Lung microvascular endothelial cell (primary cell): ENCODE measurements at places on chromosomes 12 and 14.

DNA sequence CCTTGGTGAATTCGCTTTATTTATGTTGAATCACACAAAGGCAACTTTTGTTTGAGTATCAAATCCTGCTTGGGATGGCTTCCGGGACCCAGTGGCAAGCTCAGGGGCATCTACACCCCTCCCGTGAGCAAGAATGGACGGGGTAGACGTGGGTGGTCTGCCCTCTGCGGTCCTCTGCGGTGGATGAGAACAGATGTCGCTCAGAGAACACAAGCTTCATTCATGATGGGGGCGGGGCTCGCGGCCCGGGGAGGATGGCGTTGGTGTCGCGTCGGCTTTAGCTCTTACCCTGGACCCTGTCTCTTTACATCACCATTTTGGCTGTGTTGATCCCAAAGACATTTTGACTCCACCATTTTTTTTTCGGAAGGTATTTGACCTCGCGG, 158.5 kb upstream of the RTL1 start:
- DNase-seq: no peak

DNA sequence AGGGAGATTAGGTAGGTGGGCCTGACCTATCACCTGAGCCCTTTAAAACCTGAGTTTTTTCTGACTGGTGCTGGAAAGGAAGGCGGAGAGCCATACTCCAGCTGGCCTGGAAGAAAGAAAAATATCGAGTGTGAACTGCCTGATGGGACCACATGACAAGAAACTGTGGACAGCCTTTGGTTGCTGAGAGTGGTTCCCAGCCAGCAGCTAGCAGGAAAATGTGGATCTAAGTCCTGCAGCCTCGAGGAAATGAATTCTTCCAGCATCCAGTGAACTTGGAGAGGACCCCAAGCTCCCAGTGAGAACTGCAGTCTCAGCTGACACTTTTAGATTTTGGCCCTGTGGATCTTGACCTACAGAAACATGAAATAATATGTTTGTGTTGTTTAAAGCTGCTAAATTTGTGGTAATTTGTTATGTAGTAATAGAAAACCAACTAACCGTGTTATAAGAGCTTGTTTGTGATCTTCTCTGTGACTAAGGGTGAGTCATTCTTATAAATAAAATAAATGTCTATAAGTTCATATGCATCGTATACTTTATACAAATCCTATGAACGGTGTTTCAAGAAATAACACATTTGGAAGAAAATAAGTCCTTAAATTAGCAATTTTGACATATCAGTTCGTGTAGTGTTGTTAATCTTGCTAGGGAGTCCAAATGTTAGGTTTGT, 359.6 kb downstream of the BMP4 start:
- DNase-seq: no peak

DNA sequence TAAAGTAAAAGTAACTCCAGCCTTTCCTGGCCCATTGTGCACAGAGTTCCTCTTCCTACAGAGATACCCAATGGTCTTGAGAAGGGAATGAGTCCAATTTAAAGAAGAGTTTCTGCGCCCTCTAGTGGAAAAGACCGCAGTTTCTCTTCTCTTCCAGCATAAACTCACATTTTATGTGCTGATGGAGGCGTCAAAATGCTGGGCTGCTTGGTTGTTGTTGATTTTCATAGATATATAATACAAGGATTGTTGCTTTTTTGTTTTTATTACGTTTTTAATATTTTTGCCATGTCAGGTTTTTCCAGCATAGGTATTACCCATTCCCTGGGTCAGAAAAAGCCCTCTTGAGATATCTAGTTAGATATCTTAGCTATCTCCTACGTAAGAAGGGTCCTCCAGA, 356.9 kb upstream of the STXBP6 start:
- peak; percentile 62 for DNase-seq

DNA sequence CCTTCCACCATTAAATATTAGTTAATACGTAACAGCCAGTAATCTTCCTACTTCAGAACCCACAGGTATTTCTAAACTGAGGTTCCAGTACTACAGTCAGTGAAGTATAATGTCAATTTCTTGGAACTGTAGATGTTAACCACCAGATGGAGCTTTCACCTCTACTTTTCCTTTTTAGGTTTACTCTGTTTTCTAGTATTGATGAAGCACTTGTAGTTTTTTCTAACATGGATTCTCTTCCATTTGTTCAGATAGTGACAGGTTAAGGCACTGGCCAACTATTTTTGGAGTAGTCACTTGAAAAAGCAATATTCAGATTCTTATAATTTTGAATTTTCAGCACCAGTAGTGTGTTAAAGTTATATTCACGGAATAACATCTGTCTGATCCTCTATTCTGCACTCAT, 4.6 kb upstream of the SEC23A start:
- peak; percentile 67 for DNase-seq

GRCh38 chr12:49909826-49910225, 6.1 kb upstream of the FAIM2 start:
- peak; percentile 24 for DNase-seq

DNA sequence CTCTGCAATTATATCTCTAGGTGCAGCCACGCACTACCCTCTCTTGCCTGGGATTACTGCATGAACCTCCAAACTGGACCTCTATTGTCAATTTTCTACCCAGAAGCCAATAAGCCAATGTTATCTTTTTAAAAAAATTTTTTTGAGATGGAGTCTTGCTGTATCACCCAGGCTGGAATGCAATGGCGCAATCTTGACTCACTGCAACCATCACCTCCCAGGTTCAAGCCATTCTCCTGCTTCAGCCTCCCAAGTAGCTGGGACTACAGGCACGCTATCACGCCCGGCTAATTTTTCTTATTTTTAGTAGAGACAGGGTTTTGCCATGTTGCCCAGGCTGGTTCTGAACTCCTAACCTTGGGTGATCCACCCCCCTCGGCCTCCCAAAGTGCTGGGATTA, 11.2 kb upstream of the PXN start:
- no peak for DNase-seq

DNA sequence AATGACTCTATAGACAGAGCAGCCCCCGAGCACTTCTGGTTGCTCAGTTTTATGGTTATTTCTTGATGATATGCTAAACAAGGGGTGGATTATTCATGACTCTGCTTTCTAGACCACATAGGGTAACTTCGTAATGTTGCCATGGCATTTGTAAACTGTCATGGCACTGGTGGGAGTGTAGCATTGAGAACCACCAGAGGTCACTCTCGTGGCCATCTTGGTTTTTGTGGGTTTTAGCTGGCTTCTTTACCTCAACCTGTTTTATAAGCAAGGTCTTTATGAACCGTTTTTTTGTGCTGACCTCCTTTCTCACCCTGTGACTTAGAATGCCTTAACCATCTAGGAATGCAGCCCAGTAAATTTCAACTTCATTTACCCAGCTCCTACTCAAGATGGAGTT, 1036.2 kb upstream of the FLRT2 start:
- no peak for DNase-seq

GRCh38 chr14:65850429-65851135, 438.1 kb downstream of the FUT8 start:
- DNase-seq: peak; percentile 46

DNA sequence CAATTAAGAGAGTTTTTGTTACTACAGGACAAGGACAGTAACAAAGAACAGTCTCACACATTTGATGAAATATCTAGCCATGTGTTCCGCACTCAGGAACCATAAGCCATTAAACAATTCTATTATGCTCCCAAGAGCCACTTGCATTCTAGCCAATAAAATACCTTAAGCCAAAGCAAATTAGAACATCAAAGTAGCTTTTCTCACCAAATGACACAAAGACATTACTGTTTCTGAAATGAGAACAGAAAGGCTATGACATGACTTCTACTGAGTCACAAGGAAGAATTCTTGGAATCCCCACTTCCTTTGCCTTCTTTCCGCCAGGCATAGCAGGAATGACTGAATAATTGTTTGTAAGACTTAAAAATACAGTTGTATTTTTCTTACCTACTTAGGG, 445.8 kb downstream of the ATP23 start:
- peak; percentile 67 for DNase-seq

DNA sequence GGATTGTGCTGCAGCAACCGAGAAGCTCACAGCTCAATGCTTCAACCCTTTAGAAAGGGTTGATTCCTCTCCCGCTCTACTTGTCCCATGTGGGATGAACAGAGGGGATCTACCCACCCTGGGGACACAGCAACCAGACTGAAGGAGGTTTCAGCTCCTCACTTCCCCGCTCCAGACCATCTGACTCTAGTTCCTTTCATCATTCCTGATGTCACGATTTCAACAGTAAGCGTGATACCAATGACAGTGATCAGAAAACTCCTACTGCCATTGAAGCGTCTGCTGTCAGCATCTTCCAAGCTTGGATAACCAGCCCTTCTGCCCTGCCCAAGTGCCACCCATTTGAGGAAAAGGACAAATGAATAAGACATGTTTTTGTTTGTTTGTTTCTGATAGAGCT, 14.3 kb downstream of the SERPINA1 start:
- no peak for DNase-seq

DNA sequence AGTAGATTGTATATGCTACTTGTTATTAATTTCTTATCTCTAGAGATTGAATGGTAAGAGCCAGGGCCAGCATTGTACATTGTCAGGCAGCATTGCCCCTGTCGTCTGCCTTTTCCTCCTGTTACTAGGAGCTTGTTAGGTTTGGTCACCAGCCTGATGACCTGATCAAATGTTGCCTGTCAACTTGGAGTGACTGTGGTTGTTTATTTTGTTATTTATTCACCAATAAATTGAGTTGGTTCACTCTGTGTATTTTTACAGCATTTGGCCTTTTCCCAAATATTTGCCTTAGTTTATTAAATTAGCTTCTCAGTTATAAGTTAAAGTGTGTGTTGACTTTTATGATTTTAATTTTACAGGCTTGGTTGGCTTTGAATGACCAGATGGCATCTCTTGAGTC, 88.4 kb downstream of the PRKCH start:
- no peak for DNase-seq

- no peak for DNase-seq
These were observed 63.9 kb downstream of the ANKRD9 start for GRCh38 chr14:102445641-102446040.

- peak; percentile 68 for DNase-seq
These were observed 25.7 kb downstream of the METTL25 start for GRCh38 chr12:82383930-82384552.

- DNase-seq: no peak
These were observed 898.9 kb upstream of the SEL1L start for GRCh38 chr14:82432301-82433105.

DNA sequence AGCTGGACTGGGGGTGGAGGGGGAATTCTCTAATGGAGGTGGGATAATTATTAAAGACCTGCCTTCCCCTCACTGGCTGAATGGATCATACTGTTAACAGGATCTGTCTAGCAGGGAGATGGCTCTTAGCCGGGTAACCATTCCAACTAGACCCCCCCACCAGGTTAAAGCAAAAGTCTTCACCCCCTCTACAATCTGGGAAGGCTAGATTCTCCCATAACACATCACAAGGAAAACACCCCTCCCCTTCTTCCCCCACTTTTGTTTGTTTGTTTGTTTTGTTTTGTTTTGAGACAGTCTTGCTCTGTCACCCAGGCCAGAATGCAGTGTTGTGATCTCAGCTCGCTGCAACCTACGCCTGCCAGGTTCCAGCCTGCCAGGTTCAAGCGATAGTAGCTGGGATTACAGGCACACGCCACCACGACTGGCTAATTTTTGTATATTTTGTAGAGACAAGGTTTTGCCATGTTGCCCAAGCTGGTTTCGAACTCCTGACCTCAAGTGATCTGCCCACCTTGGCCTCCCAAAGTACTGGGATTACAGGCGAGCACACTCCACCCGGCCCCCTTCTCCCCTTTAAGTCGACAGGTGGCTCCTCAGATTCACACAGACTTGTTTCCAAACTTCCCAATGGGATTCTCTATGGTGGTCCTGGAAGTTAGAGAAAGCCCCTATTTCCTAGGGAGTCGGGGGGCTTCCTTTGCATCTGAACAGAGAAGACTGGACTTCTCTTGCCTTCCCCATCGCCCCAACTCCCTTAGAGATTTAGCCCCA, 3.5 kb upstream of the BAZ2A start:
- no peak for DNase-seq

GRCh38 chr14:103862393-103862782, 15.0 kb upstream of the PPP1R13B start:
- no peak for DNase-seq

GRCh38 chr14:32469388-32470160, 140.5 kb downstream of the AKAP6 start:
- peak; percentile 65 for DNase-seq

- DNase-seq: no peak
These were observed 452.8 kb downstream of the AACS start for GRCh38 chr12:125518074-125518473.

GRCh38 chr12:108753976-108754375, 22.7 kb upstream of the CORO1C start:
- DNase-seq: no peak

DNA sequence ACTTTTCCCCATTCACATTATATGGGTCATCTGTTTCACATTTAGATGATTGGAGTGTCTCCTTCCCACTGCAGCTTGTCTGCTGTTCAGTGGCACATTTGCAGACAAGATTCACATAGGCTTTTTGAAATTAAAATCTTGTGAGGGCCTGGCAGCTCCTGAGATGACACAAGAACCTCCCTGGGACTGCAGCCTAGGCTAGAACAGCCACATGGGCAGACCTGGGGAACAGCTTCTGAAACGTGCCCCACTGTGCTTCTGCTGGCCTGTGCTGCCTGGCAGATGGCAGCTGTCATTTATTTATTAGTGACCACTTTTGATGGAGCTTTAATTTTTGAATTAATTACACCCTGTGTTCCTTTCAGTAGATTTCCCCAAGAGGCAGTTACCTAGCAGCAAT, 137.4 kb downstream of the GRIP1 start:
- DNase-seq: no peak

- no peak for DNase-seq
These were observed 20.4 kb downstream of the RGS6 start for GRCh38 chr14:71952381-71953363.

DNA sequence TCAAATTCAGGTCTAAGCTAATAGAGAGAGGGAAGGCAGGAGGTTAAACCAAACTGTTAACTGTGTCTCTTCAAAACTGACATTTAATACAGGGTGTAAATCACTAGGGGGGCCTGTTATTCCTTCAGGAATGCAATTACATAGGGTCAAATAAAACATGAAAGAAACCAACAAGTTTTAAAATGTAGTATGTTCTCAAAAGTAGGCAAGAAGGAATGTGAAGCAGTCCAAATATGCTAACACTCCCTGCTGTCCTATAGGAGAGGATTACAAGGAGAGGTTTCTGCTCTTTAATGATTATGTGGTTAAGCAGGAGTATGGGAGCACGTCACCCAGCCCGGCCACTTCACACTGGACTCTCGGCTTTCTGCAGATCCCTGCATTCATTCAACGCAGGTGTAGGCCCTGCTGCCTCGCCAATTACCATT, 42.5 kb upstream of the BMP4 start:
- no peak for DNase-seq

- no peak for DNase-seq
These were observed 486.2 kb downstream of the RAD51B start for GRCh38 chr14:68305738-68306137.
